ENCODE measurements at places on chromosomes 13 and 19.

DNA sequence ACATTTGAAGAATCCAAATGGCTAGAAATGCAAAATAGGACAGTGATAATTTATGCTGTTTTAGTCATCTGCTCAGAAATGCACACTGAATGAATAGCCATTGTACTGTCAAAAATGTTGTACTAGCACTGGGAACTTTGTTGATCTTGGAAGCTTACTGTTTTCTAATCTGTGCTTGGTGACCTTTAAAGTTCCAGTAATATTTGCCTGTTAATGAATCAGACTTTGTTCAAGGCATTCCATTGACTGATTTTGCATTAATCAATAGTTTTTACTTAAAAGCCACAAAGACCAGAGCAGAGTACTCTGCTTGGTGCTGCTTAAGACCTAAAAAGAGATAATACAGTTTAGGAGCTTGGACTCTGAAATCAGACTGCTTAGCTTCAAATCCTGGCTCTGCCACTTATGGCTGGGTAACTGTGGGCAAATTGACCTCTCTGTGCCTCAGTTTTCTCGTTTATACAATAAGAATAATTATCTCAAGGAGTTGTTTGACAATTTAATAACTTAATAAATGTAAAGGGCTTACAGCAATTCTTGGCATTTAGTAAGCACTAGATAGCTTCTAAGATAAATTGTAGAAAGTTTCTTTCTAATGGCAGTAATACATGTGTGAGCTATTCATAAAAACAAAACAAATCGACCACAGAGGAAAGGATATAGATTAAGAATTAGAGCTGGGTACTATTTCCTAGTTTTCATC, 4.6 kb upstream of the SLAIN1 start:
- DNase-seq: no peak

DNA sequence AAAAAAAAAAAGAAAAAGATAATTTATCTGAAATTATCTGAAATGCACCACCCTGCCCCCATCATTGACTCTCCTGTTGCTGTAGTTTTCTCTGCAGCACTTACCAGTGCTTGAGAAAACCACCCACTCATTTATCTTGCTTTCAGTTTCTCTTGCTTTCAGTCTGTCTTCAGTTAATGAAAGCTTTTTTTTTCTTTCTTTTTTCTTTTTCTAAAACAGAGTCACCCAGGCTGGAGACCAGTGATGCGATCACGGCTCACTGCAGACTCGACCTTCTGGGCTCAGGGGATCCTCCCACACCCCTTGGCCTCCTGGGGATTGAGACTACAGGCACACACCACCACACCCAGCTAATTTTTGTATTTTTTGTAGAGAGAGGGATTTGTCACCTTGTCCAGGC, 4.3 kb upstream of the ACP5 start:
- DNase-seq: no peak

- DNase-seq: no peak
These were observed 1.8 kb upstream of the KLK14 start for GRCh38 chr19:51084505-51084904.

GRCh38 chr19:16417660-16418596, 53.8 kb downstream of the EPS15L1 start:
- DNase-seq: no peak

DNA sequence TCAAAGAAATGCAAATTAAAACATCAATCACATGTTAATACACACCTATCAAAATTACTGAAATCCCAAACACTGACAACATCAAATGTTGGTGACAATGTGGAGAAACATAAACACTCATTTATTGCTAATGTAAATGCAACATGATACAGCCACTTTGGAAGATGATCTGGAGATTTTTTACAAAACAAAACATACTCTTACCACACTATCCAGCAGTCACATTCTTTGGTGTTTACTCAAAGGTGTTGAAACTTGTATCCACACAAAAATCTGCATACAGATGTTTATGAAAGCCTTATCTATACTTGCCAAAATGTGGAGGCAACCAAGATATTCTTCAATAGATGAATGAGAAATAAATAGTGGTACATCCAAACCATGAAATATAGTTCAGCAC, 1219.5 kb upstream of the PCDH20 start:
- no peak for DNase-seq

DNA sequence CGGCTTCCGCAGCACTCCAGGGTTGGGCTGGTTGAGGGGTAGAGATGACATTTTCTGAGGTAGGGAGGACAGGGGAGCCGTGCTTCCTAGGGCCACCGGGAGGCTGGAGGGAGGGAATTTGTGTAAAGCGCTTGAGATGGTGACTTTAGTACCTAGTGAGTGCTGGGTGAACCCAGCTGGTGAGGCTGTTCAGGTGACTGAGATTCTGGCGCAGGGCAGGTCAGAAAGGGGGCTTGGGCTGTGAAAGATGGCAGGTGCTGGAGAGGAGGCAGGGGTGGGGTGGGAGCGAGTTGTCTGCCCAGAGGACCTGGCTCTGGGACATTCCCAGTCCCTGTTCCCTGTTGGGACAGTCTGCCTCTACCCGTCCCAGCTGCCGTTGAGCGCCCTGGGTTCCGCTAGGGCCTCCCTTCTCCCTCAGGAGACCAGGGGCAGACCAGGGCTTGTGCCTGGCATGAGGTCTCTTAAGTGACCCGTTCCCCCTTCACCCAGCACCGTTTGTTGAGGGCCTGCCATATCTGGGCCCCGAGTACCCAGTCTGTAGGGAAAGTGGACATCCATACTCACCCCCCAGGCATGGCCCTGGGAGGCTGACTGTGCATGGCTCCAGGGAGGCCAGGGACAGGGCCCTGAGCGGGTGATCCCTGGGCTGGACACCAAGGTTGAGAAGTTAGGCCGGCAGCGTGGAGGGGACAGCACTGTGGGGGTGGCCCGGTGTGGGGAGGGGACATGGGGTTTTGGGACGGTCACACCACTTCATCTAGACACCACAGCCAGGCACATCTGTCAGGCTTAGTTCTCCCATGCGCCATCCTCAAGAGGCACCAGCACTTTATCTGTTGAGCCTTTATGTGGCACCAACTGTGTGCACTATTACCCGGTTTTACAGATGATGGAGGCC, 5.0 kb downstream of the PTOV1 start:
- no peak for DNase-seq

GRCh38 chr19:3075605-3076431, 13.5 kb upstream of the TLE5 start:
- DNase-seq: no peak

DNA sequence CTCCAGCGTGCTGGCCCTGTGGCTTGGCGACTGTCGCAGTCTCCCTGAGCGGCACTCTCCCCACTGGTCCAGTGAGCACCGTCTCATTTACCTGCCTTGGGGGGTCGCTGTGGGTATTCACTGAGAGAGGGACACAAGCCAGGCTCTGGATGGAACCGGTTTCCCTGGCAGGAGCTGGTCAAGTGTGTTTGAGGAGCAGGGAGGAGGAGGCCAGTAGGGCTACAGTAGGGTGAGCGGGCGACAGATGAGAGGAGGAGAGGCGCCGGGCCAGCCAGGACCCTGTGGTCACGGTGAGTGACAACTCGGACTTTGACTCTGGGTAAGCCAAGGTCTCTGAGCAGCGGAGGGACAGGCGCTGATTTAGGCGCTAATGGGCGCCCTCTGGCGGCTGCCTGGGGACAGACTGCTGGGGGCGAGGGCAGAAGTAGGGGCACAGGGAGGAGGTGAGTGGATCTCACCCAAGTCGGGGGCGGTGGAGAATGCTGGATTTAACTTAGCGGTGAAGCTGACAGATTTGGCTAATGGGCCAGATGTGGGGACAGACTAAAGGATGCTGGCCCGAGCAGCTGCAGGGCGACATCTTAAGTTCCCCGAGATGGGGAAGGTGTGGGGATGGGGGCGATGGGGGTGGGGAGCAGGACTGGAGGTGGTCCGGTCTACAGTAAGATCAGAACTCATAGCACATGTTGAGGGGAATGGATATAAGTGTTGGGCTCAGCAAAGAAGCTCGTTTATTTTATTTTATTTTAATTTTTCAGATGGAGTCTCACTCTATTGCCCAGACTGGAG, 4.7 kb upstream of the PRMT1 start:
- DNase-seq: peak; percentile 42

DNA sequence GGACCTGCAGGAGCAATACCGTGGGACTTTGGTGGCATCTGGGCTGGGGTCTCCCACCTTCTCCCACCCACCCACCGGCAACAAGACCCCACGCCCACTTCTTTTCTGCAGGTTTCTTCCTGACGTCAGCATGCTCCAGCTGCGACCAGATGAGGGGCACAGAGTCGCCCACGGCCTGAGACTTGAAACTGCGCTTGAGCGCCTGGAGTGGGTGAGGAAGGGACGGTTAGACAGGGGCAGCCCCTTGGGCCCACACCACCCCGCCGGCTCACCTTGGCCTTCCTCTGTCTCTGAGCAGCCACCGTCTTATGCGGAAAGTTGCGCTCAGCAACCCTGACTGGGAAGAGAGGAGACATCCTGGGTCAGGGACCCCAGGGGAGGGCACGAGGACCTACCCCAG, 2.2 kb downstream of the GARIN5B start:
- DNase-seq: no peak

DNA sequence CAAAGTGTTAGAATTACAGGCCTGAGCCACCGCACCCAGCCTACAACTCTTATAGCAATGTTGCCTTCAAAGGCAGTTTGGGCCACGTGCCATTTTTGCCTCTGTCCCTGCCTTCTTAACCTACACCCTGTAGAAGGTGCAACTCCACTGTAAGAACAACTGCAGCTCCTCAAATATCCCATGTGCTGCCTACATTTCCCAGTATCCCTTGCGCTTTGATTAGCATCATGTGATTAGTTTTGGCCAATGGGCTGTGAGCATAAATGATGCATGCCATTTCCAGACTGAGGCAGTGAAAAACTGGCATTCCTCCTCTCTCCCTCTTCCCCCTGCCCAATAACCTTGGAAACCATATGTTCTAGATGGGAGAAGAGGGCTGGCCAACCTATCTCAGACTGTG, 75.2 kb upstream of the MRI1 start:
- no peak for DNase-seq

DNA sequence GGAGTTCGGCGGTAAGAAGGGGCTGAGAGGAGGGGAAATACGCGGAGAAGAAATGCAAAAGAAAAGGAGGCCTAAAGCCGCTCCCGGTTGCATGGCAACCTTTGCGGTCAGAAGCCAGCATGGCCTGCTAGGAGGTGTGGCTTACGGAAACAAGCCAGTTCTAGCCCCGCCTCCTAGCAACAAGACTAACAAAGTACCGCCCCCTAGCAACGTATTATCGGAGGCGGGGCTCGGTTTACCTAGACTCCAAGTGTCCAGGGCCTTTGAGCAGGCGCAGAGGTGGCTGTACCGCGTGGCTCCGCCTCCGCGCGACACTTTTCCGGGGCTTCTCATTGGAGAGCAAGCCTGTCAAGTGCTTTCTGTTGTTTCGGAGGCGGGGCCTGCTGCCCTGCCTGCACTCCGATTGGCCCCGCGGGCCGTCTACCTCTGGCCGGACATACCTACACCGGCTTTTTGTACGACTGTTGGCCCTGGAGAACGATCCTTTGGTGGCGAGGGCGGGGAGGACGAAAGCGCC, 339 bp upstream of the CYTH2 start:
- peak; percentile 99 for DNase-seq

DNA sequence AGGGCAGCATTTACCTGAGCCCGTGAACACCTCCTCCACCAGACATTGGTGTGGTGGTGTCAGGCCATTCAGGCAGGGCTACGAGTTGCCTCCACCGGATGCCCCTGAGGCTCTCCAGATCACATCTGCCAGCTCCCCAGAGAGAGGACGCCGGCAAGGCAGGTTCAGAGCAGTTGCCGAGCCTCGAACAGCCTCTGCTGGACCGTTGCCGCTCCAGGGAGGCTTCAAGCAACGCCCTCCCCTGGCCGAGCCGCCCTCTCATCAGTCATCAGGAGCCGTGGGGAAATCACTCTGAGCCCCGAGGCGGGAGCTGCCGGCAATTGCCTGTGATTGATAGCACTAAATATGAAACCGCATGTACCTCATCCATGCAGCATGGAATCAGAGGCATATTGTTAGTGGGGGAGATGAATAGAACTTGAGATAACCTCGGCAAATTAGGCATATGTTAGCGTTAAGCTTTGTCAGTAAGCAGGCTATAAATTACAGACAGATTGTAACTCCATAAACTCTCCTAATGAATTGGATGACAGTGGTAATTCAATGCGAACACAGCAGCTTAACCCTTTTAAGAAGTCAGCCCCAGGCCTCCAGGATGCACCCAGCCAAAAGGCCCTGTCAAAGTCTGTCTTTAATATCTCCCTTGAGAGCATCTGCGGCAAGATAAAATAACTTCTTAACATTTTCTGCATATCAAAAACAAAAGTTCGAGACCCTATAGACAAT, 29.8 kb upstream of the SPACA7 start:
- no peak for DNase-seq

DNA sequence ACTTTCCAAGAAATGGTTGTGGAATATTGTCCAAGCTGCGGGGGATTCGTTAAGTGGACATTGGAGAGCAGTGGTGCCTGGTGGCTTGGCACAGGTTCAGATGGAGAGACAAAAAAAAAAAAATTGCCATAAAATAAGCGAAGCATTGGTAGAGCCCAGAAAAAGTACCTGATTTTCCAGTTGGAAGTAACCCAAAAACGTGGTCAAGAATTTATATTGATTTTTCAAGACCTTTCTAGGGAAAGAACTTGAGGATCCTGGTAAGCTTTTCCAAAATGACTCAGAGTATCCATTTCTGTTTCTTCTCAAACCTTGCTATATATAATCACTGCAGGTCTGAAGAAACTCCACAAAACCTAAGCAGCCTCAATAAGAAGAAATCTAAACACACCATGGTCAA, 94.6 kb downstream of the ING1 start:
- no peak for DNase-seq

GRCh38 chr13:100115693-100116254, 26.9 kb downstream of the PCCA start:
- DNase-seq: no peak

DNA sequence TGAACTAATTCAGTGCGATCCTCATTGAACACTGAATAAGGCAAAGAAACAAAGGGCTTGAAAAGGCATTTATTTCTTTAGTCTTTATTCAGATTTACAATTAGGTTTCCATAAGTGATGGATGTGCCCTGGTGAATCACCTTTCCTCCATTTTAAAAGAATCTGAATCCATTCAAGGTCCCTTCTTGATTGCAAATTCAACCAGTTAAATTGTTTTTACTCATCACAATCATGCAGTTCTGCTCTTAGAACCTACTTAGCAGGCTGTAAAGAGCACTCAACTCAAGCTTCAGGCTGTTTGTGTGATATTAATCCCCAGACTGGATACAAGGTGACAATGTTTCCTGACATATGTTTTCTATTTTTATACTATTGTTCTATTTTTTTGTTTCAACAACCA, 321.0 kb downstream of the TBC1D4 start:
- DNase-seq: no peak

GRCh38 chr13:57044910-57045309, 95.8 kb upstream of the PRR20A start:
- DNase-seq: no peak
